ENCODE measurements at places on chromosomes 11 and 22. TPM values are rescaled to one million over a fixed set of nuclear protein-coding genes. Genes with fewer than 3 reads are reported as not detected.

- DNase-seq, result no peak
Observed at GRCh38 chr11:59899532-59899931, 20.9 kb downstream of the OOSP3 start.

- no peak for DNase-seq
Observed at GRCh38 chr11:132866783-132867545, 665.3 kb downstream of the OPCML start.

GRCh38 chr11:102577182-102577581, 46.6 kb upstream of the MMP7 start:
- DNase-seq, result no peak

DNA sequence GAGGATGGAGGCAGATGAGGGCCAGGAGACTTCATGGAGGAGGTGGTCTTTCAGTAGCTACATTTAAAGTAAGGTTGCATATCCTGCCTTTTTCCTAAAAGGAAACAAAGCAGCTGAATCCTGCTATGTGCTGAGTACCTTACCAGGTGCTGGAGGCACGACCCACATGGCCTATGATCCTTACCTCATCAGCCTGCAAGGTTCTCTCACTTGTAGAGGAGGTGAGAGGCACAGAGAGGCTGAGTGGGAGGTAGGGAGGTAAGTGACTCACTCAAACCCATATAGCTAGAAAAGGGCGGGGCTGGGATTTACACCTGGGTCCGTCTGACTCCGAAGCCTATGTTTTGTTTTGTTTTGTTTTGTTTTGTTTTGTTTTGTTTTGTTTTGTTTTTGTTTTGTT, 75.8 kb downstream of the BUD13 start:
- peak; percentile 17 for DNase-seq

GRCh38 chr11:18650859-18651557, 16.9 kb upstream of the SPTY2D1 start:
- no peak for DNase-seq

DNA sequence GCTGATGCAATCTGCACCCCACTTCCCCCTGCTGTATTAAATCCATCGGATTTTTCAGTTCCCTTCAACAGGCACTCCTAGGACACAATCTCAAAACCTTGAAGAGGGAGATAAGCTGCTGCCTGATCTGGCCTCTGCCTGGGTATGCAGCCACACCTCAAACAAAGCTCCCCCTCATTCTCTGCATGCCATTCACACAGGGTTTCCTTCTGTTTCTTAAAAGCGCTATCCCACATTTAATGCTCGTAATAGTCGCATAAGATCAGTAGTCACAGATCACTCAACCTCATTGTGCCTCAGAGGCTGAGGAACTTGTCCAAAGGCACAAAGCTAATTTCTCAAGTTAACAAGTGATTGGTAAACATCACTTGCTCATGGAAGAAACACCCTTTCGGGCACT, 34.0 kb downstream of the UQCR10 start:
- DNase-seq, result no peak

DNA sequence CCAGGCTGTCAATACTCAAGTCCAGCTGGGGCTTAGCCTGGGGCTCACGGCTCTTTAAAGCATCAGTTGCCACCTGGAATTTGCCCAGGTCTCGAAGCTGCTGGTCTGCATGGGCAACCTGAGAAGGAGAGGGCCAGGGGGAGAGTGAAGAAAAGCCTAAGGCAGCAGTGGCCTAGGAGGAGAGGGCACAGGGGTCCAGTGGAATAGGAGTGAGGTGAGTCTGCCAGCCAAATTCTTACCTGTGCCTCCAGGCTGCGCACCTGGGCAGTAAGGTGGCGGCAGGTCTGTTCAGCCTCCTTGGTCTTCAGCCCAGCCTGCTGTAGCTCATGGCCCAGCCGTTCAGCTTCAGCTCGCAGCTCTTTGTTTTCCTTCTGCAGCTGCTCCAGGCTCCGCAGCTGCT, 10.0 kb downstream of the IL18BP start:
- DNase-seq, result no peak

GRCh38 chr22:39388261-39389011, 11.1 kb upstream of the TAB1 start:
- peak; percentile 75 for DNase-seq

GRCh38 chr11:115182282-115182955, 321.8 kb downstream of the CADM1 start:
- no peak for DNase-seq

DNA sequence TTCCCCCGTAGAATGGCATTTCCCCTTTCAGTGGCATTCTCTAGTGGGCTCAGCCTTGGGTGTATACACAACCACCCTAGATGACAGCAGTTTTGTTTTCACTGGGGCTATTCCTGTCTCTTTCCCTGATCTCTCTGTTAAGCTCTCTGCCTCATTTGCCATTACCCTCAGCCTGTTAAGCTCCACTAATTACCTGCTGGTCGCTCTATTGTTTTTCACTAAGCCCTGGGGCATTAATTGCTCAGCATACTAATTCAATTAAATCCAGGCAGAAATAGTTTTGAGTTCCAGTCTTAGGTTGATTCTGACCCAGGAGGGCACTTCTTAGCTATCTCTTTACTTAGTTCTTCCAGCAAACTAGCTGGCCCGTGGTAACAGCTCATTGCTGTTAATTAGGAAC, 80.0 kb downstream of the BRD1 start:
- DNase-seq, result no peak

GRCh38 chr11:61700212-61700611, 20.0 kb downstream of the DAGLA start:
- DNase-seq, result no peak

AMOTL1 gene
- total RNA-seq, result 35.5 TPM

HDHD5 gene
- total RNA-seq, result 54.4 TPM
